Stimulated activated CD4-positive, alpha-beta T cell treated with anti-CD3 and anti-CD28 coated beads, Interleukin-2, amount 100 ng/mL, for 4 hours (primary cell): ENCODE measurements at places on chromosomes 5 and 9.

GRCh38 chr9:136996361-136997292, at the start of gene CLIC3:
Gene CLIC3, minus strand, starts transcription at chr9:136996568. Its CDS starts 25 bp downstream, at chr9:136996543.
- no peak for DNase-seq

- no peak for DNase-seq
Observed at GRCh38 chr5:66232706-66233445, 88.8 kb downstream of the SREK1 start.

GRCh38 chr5:58641533-58641932, 58.7 kb downstream of the RAB3C start:
- DNase-seq: no peak

DNA sequence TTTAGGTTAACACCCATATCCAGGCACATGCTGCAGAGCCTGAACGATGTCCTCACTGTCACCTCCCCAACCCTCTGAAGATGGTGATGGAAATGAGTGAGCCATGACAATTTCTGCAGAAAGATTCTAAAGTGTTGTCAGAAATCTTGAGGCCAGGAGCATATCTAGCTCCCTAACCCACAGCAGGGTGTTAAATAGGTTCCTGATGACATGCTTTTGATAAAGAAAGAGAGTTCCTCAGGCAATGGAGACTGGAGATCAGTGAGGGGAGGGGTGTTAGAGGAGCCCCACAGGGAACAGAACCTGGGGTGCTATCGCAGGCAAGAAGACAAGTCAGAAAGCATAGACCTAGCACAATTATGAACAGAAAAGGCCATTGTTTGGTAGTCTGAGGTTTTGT, 95.7 kb downstream of the ENC1 start:
- no peak for DNase-seq

GRCh38 chr5:83006683-83007283, 70.4 kb downstream of the TMEM167A start:
- DNase-seq: no peak

GRCh38 chr5:125786021-125786420, 637.2 kb upstream of the GRAMD2B start:
- no peak for DNase-seq

DNA sequence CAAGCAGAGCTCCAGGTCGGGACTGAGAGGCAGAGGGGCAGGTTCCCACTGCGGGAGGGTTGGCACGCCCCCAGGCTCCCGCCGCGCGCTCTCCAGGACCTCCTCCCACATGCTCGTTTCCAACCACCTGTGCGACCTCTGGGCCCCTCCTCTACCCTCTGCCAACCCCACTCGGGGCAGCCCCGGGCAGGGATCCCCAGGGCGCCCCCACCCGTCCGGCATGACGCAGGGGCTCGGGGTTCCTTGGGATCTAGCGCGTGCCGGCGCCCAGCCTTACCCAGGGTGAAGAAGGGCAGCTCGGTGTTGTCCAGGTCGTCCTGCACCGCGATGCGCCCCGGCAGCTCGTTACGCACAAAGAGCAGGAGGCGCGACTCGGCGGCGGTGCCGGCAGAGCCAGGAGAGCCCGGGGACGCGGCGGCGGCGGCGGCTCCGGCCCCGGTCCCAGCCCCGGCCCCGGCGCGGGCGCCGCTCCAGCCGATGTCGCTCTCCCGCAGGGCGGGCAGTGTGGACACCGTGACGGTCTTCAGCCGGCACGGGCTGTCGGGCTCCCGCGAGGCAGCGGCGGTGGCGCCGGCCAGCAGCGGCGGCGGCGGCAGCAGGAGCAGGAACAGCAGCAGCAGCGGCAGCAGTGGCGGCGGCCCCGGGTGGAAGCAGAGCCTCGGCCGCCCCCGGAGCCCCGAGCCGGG, 494 bp downstream of the ASTN2 start:
- DNase-seq: no peak
